Cortex of kidney (tissue), 1 donor: ENCODE measurements at places on chromosomes 3 and 15.

GRCh38 chr3:10445561-10446175, 59.7 kb downstream of the ATP2B2 start:
- no peak for DNase-seq

GRCh38 chr3:22685597-22685996, 517.5 kb upstream of the UBE2E2 start:
- DNase-seq = no peak

- DNase-seq = no peak
Observed at GRCh38 chr3:43923104-43923882, 232.6 kb downstream of the ABHD5 start.

DNA sequence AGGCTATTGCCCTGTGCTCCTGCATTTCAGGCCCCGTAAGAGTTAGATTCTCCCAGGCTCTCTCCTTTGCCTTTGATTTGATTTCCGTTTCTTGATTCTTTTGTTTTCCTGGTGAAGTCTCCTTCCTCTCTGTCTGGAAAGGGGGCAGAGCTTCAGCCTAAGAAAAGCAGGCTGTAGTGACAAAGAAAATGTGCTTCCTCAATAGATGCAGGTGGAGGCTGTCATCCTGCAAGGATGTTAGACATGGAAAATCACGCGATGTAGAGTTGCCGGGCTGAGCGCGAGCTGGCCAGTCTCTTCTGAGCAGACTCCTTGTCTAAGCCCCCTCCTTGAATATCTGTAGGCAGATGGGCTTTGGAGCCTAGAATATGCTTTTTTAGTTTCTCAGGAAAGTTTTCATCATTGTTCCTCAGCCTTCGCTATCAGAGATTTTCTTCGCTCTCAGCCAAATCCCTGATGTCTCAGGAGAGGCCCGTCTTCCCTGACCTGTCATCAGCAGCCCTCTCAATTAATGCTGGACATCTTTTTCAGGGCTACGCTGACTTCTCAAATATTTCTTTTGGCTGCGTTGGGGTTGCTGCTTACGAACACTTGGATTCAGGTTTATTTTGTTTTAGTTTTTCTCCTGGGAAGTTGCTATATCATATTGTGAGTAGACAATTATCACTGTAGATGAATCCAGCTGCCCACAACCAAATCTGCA, 163.6 kb downstream of the ITPR1 start:
- no peak for DNase-seq

- no peak for DNase-seq
Observed at GRCh38 chr3:188294113-188294512, 140.2 kb downstream of the LPP start.

GRCh38 chr15:81146466-81146865, 12.4 kb downstream of the CFAP161 start:
- DNase-seq = no peak

- no peak for DNase-seq
Observed at GRCh38 chr3:41715376-41715775, 246.5 kb downstream of the ULK4 start.

DNA sequence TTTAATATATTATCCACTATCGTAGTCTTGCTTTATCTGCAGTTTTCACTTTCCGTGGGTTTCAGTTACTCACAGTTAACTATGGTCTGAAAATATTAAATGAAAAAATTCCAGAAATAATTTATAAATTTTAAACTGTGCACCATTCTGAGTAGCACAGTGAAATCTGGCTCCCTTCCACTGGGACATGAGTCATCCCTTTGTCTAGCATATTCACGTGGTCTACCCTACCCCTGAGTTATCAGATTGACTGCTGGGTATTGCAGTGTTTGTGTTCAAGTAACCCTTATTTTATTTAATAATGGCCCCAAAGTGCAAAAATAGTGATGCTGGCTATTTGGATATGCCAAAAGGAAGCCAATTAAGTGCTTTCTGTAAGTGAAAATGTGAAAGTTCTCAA, 539.5 kb upstream of the AGTR1 start:
- DNase-seq = no peak

DNA sequence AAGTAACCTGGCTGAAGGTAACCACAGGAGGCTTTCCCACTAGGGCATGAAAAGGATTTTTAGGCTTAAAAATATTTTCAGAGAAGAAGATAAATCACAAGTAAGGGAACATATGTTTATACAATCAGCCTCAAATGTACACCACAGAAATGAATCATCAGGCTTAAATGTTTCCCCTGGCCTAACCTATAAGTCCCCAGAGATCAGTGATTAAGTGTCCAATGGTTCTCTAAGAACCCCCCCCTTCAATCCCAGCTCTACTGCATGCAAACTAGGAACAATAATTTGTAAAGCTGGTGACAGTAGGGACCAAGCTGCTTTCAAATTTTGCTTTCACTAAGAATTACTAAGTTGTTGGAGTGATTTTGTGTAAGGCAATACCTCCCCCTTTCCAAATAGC, 431.6 kb upstream of the LMCD1 start:
- no peak for DNase-seq

DNA sequence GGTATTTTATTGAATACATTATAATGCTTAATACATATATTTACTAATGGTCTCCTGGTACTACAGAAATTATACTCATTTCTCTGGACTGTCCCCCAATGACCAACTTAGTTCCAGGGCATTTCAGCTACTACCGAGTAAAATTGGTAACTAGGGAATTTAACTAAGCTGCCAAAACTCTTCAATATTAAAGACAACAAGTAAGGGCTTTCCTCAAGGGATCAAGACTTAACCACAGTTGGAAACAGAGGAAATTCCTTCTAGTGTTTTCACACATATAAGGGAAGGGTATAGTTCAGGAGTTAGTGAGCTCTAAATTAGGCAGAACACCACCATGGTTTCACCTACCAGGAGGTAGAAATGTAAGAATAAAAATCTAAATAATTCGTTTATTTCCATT, 357.4 kb downstream of the TBL1XR1 start:
- DNase-seq = no peak

- DNase-seq = no peak
Observed at GRCh38 chr15:87973501-87974215, 282.9 kb downstream of the NTRK3 start.

- no peak for DNase-seq
Observed at GRCh38 chr3:129583289-129583688, 23.2 kb downstream of the PLXND1 start.

DNA sequence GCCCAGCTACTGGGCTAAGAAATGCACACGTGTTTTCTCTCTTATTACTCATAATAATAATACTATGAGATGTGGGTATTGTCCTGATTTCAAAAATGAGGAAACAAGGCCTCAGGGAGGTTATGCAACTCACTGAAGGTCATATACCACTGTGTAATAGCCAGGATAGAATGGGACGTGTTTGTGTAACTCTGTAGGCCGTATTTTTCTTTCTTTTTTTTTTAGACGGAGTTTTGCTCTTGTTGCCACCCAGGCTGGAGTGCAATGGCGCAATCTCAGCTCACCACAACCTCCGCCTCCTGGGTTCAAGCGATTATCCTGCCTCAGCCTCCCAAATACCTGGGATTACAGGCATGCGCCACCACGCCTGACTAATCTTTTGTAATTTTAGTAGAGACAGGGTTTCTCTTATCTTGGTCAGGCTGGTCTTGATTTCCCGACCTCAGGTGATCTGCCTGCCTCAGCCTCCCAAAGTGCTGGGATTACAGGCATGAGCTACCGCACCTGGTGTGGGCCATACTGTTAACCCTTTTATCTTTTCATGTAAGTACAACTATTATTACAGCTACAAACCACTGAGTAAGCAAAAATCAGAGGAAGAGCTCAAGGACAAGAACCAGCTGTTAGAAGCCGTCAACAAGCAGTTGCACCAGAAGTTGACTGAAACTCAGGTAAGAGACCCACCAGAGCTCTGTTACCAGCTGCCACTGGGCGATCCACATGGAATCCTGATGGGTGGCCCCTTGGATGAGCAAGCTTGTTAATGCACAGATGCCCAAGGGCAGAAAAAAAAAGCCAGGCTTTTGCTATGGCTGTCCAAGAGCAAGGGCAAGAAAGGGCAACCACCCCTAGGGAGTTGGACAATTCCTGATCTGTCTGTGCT, 6.7 kb downstream of the KNSTRN start:
- no peak for DNase-seq

DNA sequence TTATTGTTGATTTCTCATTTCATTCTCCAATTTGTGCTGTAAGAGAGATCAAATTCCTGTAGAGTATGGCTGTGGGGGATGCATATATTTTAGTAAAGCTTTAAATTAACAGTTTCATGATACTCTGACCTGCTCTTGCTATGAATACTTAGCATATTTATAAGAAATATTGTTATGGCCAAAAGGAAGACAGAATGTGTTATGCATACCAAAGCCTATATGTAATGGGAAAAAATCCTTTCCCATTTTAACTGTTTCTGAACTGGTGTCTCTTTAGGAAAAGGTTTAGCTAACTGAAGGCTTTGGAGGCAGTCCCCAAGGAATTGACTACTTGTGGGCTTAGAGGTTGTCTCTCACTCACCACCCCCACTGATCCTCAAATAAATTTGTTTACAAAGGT, 59.2 kb downstream of the CADPS start:
- no peak for DNase-seq

- DNase-seq = no peak
Observed at GRCh38 chr3:23876923-23877322, 39.9 kb downstream of the NKIRAS1 start.

DNA sequence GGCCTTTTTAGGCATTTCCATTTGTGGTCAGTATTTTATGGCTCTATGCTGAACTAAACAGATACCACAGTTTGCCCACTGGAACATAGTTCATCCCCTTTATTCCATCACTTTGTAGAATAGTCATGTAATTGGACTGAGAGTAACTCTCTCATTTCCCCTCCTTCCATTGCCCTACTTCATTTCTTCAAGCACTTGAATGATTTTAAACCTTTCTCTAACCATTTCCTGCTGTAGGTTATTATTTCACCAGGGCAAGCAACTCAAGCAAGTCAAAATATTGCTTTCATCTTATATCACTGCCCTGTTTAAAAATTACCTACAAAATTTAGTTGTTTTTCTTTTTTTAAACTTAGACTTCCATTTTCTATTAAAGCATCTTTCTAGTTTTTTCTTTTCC, 177.0 kb downstream of the RAP2B start:
- no peak for DNase-seq

DNA sequence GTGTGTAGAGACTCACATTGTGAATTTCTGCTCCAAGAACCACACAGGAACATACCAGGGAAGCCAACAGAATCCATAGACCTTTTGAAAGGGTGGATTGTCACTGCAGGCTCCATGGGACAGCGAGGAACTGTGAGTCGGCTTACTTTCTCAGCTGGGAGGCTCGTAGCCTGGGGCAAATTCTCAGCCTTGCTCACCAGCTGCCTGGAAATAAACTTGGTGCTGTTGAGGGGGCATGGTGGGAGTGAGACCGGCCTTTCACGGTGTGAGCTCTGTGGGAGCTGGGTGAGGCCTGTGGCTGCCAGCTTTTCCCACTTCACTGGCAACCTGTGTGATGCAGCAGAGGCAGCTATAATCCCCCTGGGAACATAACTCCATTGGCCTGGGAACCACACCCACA, 146.6 kb upstream of the P2RY1 start:
- no peak for DNase-seq

DNA sequence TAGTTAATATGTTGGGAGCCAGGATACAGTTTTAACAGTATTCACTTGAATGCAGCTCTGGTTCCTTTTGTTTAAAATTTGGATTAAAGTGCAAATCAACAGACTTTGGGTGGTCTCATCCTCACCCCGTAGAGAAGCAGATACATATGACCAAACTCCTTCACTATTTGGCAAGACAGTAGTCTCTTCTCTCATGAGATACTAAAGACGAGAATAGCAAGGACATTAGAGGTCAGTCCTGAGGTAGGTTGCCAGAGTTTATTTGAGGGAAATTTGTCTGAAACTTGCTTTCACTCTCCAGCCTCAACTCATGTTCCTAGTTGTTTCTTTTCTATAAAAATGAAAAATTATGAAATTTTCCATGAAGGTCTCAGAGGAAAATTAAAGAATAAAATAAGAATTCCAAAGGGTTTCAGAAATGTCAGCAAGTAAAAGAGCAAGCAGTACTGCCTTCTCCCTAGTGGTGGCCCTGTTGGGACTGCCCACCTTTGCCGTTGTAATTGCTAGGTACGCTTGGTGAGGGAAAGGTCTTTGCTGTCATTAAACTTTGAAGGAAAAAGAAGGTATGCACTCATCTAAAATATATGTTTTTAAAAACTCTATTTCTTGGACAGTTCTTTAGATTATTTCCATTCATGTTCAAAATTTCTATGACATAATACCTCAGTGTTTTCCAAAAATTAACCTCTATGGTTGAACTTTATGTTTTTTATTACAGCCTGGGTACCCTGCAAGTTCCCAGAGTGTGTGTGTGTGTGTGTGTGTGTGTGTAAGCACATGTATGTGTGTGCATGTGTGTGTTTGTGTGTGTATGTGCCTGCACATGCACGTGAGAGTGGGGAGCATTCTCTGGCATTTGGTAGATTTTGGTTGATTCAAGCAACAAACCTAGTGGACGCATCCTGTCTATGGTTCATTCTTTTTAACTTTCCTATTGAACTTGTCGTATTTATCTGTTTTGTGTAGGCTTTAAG, 111.4 kb downstream of the CMSS1 start:
- no peak for DNase-seq

DNA sequence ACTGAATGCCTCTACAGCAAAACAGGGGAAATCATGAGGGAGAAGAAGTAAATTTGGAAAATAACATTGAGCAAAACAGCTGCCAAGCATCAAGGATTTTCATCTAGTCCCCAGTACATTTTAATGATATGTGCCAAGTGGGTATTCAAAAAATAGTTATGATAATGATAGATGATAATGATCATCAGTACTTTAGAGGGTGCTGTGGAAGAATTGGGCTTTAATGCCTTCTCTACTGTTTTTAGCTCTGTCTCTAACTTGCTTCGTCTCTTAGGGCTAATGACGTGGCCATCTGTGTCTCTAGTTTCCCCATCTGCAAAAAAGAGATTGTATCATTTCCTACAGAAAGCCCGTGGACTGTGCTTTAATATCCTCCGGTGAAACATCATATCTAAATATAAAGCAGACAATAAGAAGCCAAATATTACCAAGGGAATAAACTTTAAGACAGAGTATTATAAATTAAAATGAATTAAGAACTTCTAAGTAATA, 10.2 kb upstream of the FSIP1 start:
- DNase-seq = no peak

GRCh38 chr3:9100513-9100894, 137.2 kb upstream of the RAD18 start:
- DNase-seq = no peak

GRCh38 chr15:74957476-74958035, 984 bp upstream of the RPP25 start:
- no peak for DNase-seq
